ENCODE measurements at places on chromosomes 11 and 22.

- DNase-seq, result no peak
These were observed 75.8 kb downstream of the RNF169 start for GRCh38 chr11:74824285-74824982.

- no peak for DNase-seq
These were observed 4.2 kb upstream of the ZDHHC8 start for GRCh38 chr22:20127318-20127868.

DNA sequence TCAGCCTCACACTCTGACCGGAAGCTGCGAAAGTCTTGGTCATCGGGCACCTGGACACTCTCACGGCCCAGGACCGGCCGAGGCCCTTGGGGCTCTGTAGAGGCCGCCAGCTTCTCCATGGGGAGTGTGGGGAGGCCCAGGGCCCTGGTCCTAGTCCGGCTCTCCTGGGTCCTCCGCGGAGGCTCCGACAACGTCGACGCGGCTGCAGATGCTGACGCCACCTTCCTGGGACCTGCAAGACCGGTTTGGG is 12.9 kb downstream of the STARD10 start:
- DNase-seq, result peak; percentile 59

DNA sequence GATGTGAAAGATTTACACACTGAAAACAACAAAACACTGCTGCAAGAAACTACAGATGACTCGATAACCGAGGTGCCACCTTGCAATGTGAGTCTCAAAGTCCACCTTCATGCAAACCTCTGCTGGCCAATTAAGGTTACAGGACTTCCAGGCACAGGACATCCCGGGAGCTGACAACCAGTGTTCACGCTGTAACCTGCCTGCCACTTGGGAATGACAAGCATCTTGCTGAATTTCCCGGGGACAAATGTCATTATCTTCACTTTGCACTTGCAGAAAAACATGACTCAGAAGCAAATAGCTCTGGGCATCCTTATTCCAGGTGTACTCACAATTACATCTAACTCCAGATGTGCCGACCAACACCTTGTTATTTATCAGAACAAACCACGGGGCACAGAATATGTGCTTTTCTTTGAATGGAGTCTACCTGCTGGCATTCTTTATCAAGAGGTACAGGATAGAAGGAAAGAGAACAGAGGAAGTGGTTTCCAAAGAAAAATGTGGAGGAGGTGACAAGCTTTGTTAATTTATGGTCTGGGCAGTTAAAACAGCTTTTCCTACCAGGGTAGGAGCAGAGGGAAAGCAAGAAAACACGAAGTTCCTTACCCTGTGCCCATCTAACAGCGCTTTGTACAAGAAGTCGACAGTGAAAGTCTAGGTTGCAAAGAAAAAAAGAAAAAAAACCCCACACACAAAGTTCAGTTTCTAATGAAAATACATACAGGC is 72.3 kb downstream of the SHANK2 start:
- no peak for DNase-seq

GRCh38 chr11:55707029-55707428 is 45.0 kb downstream of the OR4C6 start:
- DNase-seq, result no peak

- DNase-seq, result no peak
These were observed 582.6 kb downstream of the SOX6 start for GRCh38 chr11:15773476-15774387.

GRCh38 chr22:20405291-20405930 is 11.5 kb downstream of the ZNF74 start:
- DNase-seq, result no peak

- peak; percentile 66 for DNase-seq
These were observed 581.3 kb downstream of the SOX6 start for GRCh38 chr11:15775015-15775541.

GRCh38 chr11:8327761-8328192 is 64.1 kb upstream of the LMO1 start:
- DNase-seq, result no peak

GRCh38 chr11:21534288-21534687 is 658.6 kb upstream of the ANO5 start:
- DNase-seq, result no peak

- DNase-seq, result peak; percentile 64
These were observed 6.0 kb upstream of the YWHAH start for GRCh38 chr22:31938296-31938695.

GRCh38 chr11:455566-456147 is 5.6 kb downstream of the PTDSS2 start:
- no peak for DNase-seq

GRCh38 chr11:83979593-83979992 is 693.4 kb upstream of the CCDC90B start:
- no peak for DNase-seq

- no peak for DNase-seq
These were observed 51.3 kb upstream of the CADM1 start for GRCh38 chr11:115555336-115556090.

GRCh38 chr22:32226326-32227104 is 21.6 kb upstream of the RFPL2 start:
- DNase-seq, result no peak

DNA sequence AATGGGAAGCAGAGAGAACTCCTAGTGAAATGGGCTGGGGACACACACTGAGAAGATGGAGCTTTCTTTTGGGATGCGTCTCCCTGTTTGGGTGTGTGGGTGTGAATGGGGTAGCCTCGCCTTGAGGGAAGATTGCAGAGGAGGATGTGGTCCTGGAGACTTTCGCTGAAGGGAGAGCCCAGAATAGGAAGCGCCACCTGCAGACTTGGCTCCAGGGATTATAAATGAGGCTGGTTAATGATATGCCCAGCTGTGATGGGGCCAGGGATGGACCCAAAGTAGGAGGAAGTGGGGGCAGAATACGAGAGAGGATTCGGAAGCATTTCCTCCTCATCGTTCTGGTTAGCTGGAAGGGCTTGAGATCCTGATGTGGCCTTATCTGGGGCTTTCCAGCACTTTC is 13.7 kb downstream of the RELT start:
- no peak for DNase-seq

- DNase-seq, result no peak
These were observed 15.6 kb downstream of the NPTXR start for GRCh38 chr22:38828191-38828590.

DNA sequence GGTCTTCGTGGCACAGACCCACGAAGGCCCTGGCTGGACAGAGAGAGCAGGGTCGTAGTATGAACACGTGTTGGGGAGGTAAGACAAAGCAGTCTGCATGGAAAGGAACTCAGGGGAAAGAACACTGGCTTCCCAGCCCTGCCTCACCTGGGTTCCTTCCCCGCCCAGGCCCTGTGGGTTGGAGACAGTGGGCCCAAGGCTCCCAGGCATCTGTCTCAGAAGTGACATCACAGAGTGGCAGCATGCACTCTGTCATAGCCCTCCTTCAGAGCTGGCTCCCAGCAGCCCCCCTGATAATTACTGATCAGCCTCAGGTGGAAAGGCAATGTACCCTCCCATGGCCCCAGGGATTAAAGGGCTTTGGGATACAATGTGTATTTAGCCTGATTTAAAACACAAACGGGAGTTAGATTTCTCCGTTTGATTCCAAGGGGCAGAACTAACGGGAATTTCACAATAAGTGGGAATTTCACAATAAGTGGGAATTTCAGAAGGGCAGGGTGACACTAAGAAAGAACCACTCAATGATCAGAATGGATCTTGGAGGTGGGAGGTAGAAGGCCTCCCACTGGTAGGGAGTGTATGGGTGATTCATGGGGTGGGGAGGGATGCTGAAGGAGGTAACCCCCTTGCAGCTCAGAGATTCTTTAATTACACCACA is 65.1 kb downstream of the SLC22A12 start:
- no peak for DNase-seq

GRCh38 chr22:46060292-46061123 is 83.5 kb upstream of the WNT7B start:
- no peak for DNase-seq

GRCh38 chr11:70246196-70246595 is 24.3 kb upstream of the PPFIA1 start:
- DNase-seq, result no peak

- DNase-seq, result no peak
These were observed 10.6 kb downstream of the SNX32 start for GRCh38 chr11:65844231-65844872.

DNA sequence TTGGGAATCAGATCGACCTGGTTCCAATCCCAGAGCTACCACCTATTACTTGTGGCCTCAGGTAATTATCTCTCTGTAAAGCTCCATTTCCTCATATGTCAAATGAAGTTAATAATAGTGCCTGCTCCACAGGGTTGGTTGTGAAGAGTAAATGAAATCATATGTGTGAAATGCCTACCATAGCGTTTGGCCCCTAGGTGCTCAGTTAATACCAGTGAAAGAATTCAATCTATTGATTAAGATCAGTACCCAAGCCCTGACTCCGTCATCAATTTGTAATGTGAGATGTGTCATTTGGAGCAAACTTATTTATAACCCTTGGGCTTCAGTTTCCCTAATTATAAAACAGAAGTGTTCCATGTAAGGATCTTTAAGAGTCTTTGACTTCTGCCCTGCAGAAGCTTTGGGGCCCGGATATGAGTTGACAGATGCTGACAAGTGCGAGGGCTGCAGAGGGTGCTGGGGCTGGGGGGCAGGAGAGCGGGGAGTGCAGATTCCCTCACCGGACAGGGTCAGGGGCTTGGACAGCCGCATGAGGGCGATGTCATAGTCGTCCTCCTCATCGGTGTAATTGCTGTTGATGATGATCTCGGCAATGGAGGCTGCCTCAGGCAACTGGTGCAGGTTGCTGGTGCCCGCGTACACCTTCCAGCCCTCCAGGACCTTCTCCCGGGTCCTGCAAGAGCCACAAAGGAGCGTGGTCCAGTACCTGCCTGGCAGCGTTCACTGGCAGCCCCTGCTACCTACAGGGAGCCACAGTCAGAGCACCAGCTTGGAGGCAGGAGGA is 20.9 kb downstream of the TMPRSS13 start:
- DNase-seq, result no peak

DNA sequence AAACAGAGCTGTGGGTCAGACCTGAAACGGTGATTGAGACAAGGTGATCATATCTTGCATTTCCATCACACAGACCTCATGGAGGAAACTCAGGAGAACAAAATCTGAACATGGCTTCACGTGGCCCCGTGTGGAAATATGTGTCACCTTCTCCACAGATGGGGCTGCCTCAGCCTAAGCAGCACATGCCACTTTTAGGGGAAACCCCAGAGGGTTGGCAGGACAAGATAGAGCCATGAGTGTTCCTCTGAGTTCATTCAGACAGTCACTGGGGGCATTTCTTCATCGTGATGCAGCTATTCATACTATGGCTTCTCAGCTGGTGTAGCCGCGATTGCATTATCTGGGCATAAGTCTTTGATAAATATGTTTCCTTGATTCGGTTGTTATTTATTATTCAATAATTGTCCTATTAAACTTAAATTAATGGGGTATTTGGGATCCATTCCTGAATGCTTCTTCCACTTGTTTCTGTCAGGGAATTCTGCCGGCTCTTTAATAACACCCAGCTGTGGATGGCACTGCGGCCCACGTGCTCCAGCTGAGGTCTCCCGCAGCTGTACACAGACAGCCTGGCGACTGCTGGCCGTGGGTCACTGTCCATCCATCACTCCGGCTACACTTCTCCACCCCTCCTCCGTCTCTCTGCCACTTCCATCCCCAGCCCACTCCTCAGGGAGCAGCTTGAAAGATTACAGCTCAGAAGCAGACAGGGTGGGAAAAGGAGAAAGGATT is 485.1 kb downstream of the OPCML start:
- no peak for DNase-seq

GRCh38 chr11:57742087-57742452 is 779 bp downstream of the SELENOH start:
- no peak for DNase-seq

DNA sequence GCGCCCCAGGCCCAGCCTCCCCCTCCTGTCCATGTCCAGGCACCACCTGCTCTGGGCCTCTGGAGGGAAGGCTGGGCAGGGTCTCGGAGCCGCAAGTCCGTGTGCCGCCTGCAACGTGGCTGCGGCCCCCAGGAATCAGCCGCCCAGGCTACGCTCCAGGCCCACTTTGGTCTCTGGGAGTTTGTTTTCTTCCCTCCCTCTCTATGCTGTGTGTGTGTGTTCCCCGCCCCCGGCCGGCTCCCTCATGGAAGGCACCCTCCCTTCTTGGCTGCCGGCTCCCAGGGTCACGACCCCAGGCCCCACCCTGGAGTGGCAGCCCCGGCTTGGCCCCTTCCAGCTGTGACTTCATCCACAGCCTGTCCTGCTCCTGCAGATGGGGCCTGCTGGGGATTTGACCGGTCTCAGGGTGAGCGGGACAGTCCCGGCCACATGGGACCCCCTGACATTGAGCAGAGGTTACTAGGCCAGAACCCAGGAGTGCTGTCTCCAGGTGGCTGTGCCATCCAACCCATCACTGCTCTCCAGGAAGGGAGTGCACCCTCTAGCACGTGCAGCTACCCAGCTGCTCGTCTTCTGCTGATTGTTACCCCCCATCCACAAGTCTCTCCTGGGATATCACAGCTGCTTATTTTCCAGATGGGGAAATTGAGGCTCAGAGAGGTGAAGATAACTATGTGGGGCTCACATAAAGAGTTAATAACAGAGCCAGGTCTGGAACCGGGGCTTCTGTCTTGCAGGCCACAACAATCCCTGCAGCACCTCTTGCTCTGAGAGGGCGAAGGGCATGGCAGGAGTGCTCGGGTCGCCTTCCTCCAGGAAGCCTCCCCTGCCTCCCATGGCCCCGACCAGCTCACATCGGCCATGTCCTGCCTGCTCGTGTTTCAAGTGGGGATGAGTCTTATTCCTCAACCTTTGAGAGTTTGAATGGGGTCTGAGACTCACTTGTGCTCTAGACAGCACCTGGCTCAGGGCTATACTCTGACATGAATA is 2.8 kb upstream of the LIF start:
- DNase-seq, result peak; percentile 70
